ENCODE measurements at places on chromosomes 16 and 17.

DNA sequence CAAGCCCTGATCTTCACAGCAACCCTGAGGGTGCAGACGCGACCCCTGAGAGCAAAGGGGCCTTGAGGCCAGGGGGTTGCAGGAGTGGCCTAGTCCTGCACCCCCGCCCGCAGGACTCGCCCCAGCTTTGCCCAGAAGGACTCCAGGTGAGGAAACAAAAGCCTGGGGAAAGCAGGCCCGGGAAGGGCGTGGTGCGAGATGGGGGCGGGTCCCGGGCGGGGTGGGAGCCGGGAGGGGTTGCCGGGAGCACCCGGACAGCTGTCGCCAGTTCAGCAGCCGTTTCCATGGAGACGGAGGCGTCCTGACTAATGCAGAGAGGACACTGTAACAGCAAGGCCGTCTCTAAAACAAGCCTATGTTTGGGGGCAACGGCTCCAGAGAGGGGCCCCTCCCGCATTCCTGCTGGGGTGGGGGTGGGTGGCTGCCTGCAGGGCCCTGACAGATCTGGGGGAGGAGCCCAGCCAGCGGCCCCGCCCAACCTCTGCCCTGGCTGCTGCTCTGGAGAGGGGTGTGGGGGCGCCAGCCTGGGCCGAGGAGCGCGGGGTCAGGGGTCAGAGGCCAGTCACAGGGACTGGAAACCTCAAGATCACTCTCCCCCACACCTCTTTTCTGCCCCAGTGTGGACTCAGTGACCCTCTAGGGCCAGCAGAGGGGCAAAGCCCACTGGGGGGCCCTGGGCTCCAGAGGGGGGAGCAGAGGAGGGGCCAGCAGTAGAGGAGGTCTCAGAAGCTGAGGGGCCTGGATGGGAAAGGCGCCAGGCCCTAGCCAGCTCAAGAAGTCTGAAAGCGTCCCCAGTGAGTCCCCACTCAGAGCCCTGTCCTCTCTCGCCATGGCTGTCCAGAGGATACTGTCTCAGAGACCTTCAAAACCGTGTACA lies 3.1 kb upstream of the TPPP3 start:
- DNase-seq = no peak

GRCh38 chr16:68987734-68988457 lies 117.6 kb upstream of the HAS3 start:
- no peak for DNase-seq

- peak; percentile 18 for DNase-seq
Measured at GRCh38 chr16:3637371-3637923, 17.0 kb upstream of the DNASE1 start.

DNA sequence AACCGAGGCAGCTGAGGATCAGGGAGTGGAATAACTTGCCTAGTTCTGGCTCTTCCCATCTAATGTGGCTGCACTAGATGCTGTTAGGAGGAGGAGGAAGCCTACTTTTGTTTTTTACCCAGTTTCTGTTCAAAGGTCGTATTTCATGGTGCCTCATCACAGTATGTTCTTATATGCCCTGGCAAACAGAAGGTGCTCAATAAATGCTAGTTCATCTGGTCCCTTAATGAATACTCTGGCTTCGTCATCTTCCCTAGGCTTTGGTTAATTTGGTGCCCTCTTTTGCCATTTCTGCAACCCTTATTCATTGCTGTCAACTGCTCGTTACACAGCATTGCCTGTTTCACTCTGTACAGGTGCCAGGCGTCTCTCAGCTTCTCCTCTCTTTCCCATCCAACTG lies 151.7 kb downstream of the WWOX start:
- DNase-seq = no peak

DNA sequence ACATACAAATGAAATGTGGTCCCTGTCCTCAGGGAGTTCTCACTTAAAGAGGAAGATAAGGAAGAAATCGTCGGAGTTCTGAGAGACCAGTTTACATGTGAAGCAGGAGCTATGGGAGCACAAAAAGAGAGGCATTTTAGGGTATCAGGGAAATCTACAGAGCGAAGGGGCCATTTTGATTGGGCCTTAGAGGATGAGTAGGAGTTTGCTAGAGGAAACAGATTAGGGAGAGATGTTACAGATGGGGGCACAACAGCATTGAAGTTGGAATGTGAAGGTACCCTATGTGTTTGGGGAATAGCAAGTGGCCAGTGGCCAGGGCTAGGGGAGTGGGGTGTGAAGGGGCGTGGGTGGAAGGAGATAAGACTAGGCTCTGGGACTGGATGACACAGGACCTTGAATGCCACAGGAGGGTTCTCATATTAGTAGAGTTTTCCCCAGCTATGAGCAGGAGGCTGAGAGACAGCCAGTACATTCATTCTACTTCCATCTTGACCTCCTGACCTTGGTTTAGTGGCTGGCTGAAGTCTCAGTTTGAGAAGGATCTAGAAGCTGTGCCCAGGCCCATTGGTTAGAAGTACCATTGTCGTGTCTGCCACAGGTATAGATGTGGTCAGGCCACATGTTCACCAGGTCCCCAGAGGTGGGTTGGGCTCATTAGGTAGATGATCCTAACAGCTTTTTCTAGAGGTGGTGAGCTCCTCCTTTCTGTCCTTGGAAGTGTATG lies 34.8 kb downstream of the CPNE2 start:
- DNase-seq = no peak

GRCh38 chr17:37225465-37225864 lies 150.3 kb upstream of the C17orf78 start:
- DNase-seq = no peak

GRCh38 chr17:39775031-39775430 lies 37.3 kb downstream of the GRB7 start:
- DNase-seq = peak; percentile 44

DNA sequence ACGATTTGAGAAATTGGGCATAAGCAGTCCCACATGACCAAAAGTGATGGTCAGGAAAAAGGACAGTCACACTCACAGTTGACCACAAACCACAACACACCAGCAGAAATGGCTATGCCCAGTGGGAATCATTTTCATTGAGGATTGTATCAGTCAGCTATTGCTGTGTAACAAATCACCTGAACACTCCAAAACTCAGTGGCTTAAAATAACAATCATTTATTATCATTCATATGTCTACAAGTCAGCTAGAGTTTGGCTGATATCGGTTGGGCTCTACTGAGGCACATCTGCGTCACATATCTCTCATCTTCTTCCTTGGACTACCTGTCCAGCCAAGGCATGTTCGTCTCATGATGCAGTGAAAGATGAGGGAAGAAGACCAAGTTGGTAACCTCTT lies 93.3 kb downstream of the CMC2 start:
- no peak for DNase-seq

- no peak for DNase-seq
Measured at GRCh38 chr17:81481815-81482505, 30.6 kb downstream of the ACTG1 start.

GRCh38 chr16:64615630-64616280 lies 506.1 kb downstream of the CDH11 start:
- DNase-seq = no peak

Measured in CD4-positive, alpha-beta T cell treated with Interleukin-10 for 1 hour (primary cell).